ENCODE measurements at places on chromosomes 12 and 14.

GRCh38 chr12:6647083-6647604 is at the start of gene ACRBP:
Gene ACRBP (minus strand): TSS chr12:6647432. CDS start chr12:6647366, 66 bp downstream.
- no peak for DNase-seq

DNA sequence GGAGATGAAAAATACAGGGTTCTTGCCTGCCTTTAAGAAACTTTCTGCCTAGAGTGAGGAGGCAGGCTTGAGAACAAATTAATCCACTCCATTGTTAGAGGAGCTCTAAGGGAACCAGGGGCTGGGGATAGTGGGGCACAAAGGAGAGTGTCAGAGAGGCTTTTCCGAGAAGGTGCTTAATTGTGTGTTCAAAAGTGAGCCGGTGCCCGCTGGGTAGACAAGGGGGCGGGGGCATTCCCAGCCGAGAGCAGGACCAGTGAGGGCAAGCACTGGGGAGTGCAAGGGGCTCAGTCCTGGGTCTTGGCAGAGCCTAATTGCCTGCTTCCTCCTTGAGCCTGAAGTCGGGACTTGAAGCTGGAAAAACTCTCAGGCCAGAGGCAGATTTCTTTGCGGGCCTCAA is 377.4 kb downstream of the ETNK1 start:
- DNase-seq, result no peak

- DNase-seq, result no peak
Measured at GRCh38 chr12:101992091-101992490, 69.7 kb downstream of the WASHC3 start.

DNA sequence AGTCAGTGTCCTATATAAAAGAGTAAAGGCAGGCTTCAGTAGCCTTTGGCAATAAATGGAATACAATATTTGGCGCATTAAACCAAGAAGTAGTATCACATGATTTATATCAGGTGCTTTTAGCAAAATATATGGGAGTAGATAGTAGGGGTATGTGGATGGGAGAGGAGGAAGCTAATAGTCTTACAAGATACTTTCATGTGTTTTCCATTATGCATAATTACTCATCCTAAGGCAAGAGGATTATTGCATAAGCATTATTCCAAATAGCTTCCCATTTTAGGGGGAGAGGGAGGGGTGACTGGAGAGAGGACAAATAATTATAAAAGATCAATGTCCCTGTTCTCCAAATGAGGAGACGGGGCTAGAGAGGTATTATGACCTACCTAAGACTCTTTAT is 104.3 kb downstream of the DUSP6 start:
- no peak for DNase-seq

GRCh38 chr12:14416658-14417057 is 51.2 kb downstream of the ATF7IP start:
- no peak for DNase-seq

GRCh38 chr12:115799610-115800009 is 477.9 kb downstream of the MED13L start:
- no peak for DNase-seq

DNA sequence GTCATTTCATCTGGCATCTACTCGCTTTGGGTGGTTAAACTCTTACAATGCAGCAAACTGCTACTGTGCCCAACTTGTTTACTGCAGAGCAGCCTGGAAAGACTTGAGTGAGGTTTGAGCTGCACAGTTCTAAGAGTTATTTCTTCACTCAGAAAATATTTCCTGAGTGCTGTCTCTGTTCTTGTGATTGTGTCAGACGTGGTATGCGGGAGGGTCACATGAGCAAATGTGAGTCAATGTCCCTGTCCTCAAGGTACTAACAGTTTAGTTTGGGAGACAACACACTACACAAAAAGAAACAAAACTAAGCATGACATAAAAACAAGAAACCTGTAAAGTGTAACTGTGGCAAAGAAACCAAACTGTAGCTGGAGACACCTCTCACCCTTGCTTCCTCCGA is 32.4 kb downstream of the FLVCR2 start:
- DNase-seq, result no peak

GRCh38 chr12:28807535-28807934 is 341.5 kb upstream of the FAR2 start:
- no peak for DNase-seq

- no peak for DNase-seq
Measured at GRCh38 chr12:51962737-51963136, 11.2 kb downstream of the ACVR1B start.

DNA sequence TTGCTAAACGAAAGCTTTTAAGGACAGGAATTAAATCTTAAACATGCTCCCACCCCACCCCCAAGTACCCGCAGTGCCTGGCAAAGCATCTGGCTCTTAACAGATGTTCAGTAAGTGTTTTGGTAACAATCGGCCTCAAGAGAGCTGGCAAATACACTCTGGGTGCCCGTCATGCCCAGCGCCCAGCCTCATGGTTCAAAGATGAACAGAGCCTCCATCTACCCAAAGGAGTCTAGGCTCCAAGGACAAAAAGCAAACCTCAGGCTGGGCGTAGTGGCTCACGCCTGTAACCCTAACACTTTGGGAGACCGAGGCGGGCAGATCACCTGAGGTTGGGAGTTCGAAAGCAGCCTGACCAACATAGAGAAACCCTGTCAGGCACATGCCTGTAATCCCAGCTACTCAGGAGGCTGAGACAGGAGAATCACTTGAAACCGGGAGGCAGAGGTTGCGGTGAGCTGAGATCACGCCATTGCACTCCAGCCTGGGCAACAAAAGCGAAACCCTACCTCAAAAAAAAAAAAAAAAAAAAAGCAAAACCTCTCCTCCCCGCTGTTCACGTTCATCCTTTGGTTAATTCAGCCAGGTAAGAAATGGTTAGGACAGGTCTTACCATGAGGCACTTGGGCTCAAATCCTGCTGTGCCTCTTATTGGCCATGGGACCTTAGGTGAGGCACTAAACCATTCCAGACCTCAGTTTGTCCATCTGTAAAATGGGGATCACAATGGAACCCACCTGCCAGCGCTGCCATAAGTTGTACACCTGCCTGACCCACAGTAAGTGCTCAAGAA is 151.3 kb downstream of the BCL11B start:
- no peak for DNase-seq

GRCh38 chr12:92141591-92142121 is 4.0 kb downstream of the BTG1 start:
- no peak for DNase-seq

DNA sequence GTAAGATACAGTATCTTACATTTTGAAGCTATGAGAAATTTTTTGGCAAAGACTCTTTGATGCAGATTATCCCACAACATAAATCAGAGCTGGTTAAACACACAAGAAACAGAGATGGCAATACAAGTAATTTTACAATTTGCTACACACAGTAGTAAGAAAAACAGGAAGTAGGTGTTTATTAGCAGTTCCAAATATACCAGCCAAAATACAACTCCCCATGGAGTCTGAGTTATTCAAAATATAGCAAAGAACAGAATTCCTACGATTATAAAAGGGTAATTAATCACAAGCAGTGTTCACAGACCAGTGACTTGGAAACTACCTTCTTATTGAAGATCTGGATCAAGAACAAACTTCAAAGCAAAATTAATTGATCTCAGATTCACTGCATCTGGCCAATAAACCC is 83.9 kb downstream of the BMP4 start:
- no peak for DNase-seq

DNA sequence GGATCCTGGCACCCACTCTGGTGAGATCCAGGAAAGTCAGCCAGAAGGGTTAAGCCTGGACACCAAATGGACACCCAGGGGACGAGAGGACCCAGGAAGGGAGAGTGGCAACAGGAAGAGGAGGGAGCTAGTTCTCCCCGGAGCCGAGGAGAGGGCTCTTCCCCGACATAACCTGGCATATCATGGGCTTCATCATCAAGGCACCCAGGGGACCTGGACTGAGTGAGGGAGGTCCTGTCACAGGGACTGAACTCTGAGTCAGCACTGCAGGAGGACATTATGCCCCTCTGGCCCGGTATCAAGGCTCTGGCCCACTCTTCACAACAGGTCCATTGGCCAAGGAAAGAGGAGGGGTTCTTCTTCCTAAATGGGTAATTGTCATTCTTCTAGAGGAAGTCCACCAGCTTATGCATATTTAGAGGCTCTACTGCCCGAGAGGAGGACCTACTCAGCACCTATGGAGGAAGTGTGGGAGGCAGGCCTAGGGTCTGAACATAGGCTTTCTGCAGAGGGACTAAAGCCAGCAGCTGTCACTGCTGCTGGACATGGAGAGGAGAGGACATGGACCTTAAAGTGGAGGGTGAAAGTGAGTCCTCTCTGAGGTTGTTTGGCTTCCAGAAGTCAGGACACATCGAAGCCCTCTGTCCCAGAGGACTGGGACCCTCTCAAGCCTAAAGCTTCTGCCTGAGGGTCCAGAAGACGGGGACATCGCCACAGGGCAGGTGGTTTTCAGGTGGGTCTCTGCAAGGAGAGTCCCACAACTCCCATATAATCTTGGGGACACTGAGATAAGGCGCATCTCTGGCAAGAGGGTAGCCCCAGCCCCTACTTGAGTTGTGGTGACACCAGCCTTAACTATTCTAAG is 18.6 kb downstream of the ISCA2 start:
- no peak for DNase-seq

- DNase-seq, result no peak
Measured at GRCh38 chr12:94990222-94990621, 13.3 kb downstream of the NDUFA12 start.

DNA sequence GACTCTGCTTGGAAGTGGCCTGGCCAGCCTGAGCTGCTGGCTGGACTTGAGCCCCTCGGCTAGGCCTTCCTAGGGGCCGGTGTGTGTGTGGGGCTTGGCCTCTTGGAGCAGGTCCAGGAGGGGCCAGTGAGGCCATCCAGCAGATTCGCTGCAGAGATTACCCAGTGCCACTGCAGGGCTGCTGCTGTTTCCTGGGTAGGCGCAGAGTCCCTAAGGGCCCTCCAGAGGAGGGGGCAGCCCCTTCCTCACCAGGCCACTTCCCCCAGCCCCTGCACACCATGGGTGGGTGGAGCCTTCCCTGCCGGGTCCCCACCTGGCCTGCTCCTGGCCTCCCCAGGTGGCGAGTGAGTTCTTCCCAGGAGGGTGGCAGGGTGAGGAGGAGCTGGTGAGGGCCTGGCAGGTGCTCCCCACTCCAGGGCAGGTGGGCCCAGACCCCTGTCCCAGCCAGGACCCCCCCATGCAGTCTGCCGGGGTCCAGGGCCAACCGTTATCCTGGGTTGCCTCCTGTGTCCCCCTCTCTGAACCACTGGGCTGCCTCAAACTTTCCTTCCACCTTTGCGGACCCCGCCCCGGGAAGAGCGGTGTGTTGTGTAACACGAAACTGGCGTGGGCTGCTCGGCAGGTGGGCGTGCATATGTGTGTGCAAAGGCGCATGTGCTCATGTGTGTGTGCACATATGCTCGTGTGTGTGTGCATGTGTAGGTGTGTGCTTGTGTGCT is 25.1 kb downstream of the ASPG start:
- DNase-seq, result no peak

- no peak for DNase-seq
Measured at GRCh38 chr14:105123981-105124765, 44.4 kb downstream of the JAG2 start.

DNA sequence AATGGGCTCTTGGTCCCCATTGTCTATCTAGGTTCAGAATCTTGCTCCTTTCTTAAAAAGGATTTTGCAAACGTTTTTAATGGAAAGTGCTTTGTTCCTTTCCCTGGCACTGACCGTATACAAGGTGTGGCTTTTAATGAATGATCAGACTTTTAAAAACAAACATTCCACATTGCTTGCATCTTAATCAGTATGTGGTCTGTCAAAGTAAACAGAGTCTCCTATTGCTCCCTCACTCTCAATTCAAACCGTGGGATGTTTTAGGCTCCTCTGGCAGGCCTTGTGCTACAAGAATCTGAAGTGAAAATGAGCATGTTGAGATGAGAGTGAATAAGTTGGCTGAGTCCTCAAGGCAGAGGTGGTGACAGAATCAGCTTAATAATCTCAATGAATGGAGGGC is 107.0 kb downstream of the VRK1 start:
- DNase-seq, result no peak
